ENCODE measurements at places on chromosomes 13 and 19.

DNA sequence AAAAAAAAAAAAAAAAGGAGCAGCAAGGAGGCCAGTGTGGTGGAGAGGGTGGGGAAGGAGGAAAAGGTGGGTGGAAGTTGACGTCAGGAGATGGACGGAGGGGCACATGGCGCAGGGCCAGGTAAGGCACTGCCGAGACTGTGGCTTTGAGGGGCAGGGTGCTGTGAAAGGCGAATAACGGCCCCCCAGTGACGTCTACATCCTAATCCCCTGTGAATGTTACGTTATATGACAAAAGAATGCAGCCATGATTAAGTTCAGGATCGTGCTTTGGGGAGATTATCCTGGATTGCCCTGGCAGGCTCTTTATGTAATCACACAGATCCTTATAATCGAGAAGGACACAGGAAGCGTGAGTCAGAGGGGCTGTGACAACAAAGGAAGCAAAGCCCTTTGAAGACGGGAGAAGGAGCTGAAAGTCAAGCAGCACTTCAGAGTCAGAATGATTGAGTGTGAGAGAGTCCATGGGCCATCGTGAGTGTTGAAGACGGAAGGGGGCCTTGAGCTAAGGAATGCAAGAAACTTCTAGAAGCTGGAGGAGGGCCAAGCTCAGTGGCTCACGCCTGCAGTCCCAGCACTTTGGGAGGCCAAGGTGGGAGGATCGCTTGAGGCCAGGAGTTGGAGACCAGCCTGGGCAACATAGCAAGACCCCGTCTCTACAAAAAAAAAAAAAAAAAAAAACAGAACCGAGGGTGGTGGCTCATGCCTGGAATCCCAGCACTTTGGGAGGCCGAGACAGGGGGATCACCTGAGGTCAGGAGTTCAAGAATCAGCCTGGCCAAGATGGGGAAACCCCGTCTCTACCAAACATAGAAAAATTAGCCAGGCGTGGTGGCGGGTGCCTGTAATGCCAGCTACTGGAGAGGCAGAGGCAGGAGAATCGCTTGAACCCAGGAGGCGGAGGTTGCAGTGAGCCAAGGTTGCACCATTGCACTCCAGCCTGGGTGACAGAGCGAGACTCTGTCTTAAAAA, 13.8 kb upstream of the CEACAM16 start:
- no peak for DNase-seq

DNA sequence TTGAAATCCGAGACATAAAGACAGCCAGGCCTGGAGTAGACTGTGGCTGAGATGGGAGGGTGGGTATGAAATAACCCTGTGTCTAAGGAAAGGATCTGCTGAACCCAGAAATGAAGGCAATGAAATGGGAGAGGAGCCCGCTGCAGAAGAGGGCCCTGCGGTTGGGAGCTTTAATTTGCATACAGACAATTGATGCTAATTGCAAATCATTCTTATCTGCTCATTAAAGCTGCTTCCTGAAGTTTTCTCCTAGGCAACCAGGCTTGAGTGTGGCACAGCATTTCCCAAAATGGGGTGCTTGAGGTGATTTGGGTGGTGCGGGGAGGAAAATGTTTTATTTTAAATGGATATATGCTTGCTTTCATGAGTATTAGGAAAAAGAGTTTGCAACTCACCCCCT, 55.4 kb downstream of the DPF1 start:
- DNase-seq = peak; percentile 37

DNA sequence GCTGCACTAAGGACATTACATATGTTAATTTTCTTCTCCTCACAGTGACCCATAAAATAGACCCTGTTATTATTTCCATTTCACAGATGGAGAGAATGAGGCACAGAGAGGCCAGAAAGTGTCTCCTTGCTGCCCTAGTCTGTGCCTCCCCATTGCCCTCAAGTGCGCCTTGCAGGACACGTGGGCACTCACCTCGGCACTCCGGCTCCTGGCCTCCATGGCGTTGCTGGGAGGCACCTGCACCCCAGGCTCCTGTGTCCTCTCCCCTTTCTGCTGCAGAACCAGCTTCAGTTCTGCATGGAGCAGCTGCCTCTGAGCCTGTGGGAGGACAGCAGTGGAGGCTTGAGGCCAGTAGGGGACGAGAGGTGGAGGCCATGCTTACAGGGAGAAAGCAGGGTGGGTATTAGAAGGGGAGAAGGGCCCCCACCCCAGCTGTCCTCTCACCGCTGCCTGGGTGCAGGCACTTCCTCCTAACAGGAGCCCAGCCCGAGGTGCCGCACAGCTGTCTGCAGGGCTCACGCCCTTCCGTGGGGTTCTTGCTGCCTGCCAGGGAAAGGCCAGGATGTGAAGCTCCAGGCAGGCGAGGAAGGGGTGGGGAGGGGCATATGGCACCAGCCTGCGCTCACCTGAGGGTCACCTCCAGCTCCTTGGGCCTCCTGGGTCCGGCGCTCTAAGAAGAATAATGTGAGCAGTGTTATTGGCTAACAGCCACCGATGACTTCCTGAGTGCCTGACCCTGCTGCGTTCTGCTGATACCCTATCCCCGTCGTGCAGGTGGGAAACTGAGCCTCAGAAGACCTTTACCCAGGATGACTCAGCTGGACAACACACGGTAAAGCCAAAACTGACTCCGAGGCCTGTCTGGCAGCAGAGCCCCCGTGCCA, 5.2 kb downstream of the PRX start:
- no peak for DNase-seq

- DNase-seq = no peak
These were observed 169.3 kb downstream of the COL4A1 start for GRCh38 chr13:110137680-110138009.

- no peak for DNase-seq
These were observed 770.3 kb upstream of the SLITRK5 start for GRCh38 chr13:86900906-86901305.

- no peak for DNase-seq
These were observed 43.5 kb downstream of the GGACT start for GRCh38 chr13:100544866-100545683.

GRCh38 chr13:41981951-41982715, 21.2 kb upstream of the VWA8 start:
- DNase-seq = no peak

DNA sequence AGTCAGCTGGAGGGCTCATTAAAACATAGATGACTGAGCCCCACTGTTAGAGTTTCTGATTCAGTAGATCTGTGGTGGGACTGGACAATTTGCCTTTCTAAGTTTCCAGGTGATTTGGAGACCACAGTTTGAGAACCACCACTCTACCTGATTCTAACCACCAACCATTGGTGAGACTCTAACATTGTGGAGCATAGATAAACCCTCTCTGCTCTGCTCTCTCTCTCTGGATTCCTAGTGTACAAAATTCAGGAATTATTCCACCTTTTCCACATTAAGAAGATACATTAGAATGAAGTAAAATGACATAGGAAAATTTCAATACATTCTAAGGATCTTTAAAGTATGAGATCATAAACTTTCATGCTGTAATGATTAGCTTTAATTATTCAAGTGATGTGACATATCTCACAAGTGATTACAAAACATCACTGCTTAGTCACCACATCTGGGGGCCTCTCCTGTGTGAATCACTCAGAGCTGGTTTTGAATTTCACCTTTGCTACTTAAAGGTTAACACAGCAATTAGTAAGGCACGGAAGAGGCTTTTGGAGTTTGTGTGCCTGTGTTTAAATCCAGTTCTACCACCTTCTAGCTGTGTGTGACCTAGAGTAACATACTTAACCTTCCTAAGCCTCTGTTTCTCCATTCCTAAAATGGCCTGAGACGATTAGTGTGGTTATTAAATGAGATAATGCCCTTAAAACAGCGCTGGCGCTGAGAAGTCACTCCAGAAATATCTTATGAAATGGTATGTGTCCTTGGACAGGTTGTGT, 78.5 kb upstream of the NBEA start:
- no peak for DNase-seq

DNA sequence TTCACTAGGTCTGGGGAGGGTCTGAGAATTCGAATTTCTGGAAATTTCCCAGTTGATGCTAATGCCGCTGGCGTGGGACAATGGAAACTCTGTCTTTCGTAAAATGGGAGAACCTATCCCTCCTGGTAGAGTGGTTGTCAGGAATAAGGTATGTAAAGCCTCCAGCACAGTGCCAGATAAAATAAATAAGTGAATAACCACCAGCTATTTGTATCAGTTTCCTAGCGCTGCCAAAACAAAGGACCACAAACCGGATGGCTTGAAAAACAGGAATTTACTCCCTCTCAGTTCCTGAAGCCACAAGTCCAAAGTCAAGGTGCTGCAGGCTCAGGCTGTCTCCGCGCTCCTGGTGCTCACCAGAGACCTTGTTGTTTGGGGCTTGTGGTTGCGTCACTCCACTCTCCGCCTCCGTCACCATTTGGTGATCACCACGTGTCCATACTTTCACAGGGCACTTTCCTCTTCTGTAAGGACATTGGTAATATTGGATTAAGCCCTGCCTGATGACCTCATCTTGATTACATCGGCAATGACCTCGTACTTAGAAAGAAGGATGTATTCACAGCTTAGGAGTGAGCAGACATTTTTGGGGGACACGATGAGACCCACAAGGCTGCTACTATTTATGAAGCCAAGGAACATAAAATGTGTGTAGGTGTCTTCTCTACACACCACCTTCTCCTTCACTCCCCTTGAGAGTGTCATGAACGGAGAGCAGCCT, 428.5 kb downstream of the IRS2 start:
- no peak for DNase-seq

GRCh38 chr19:58196901-58197616, 14.2 kb downstream of the ZNF274 start:
- DNase-seq = no peak

- DNase-seq = no peak
These were observed 53.6 kb downstream of the NWD1 start for GRCh38 chr19:16773259-16773658.

DNA sequence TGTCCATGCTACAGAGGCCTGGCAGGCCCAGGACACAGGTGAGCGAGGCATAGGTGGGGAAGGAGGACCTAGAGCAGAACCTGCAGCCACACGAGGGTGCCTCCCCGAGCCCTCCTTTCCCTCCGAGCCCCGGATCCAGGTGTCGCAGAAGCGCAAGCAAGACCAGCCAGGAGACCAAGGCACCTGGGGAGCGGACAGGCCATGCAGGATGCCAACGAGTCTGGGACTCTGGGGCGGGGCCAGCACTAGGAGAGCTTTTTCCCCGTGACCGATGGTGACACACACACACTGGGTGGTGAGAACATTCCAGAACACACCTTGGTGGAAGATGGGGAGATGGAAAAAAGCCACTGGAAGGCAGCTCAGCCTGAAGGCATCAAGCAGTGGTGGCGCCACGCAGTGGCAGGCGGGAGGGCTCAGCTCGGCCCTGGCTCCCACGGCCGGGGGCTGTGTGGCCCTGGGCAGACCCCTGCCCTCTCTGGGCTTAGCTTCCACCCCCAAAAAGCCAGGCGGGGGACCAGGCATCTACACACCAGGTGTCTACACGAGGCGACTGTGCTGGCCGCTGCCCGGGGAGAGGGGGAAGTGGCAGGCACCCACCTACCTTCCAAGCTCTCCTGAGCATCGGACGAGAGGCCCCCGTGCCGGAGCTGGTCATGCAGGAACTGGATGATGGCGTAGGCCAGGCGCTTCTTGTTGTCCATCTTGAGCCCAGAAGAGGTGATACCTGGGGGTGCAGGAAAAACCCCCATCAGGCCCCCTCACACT, 14.5 kb downstream of the SGTA start:
- DNase-seq = no peak

DNA sequence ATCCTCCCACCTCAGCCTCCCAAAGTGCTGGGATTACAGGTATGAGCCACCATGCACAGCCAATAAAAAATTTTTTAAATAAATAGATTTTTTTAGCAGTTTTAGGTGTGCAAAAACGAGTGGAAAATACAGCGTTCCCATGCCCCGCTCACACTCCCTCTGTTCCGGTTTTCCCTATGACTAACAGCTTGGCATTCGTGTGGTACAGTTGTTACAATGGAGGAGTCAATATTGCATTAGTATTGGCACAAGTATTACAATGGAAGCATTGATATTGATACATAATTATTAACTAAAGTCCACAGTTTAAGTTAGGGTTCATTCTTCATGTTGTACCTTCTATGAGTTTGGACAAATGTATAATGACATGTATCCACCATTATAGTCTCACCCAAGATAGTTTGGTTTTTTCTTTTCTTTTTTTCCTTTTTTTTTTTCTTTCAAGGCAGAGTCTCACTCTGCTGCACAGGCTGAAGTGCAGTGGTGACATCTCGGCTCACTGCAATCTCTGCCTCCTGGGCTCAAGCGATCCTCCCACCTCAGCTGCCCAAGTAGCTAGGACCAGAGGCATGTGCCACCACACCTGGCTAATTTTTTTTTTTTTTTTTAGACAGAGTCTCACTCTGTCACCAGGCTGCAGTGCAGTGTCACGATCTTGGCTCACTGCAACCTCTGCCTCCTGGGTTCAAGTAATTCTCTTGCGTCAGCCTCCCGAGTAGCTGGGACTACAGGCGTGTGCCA, 15.4 kb upstream of the RAB20 start:
- no peak for DNase-seq

DNA sequence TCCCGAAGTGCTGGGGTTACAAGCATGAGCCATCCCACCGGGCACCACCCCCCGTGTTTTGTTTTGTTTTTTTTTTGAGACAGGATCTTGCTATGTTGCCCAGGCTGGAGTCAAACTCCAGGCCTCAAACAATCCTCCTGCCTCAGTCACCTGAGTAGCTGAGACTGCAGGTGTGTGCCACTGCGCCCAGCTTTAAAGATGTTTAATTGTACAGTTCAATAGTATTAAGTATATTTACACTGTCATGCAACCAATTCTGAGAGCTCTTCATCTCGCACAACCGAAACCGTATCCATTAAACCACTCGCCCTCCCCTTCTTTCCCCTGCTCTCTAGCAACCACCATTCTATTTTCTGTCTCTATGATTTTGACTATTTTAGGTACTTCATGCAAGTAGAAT, 15.6 kb downstream of the NUCB1 start:
- no peak for DNase-seq

- DNase-seq = no peak
These were observed 422.5 kb upstream of the SGCG start for GRCh38 chr13:22758245-22758644.

- DNase-seq = peak; percentile 47
These were observed 28.4 kb downstream of the TMTC4 start for GRCh38 chr13:100646030-100646673.

- DNase-seq = no peak
These were observed 5.1 kb upstream of the NANOS2 start for GRCh38 chr19:45919678-45920077.

GRCh38 chr13:100530671-100531213, 57.8 kb downstream of the GGACT start:
- peak; percentile 36 for DNase-seq

GRCh38 chr13:44738463-44738862, 162.3 kb upstream of the TSC22D1 start:
- DNase-seq = no peak

GRCh38 chr19:13881692-13882418, 4.9 kb downstream of the NANOS3 start:
- no peak for DNase-seq

GRCh38 chr19:19031891-19032290, 1.4 kb downstream of the SUGP2 start:
- no peak for DNase-seq

DNA sequence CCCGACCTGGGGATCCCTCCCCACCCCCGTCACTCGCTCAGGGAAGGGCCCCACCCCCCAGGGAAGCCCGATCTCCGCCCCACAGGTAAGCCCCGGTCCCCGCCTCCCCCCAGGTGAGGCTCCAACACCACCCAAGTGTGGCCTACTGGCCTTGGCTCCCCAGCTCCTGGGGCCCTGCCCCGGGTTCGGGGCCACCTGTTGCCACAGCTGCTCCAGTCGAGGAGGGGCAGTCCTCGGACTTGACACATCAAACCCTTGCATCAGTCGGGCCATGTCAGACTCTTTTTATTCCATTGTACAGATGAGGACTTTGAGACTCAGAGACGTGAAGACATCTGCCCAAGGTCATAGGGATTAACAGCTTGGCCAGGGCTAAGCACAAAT, 512 bp downstream of the CC2D1A start:
- DNase-seq = no peak

- DNase-seq = no peak
These were observed 659.9 kb downstream of the UQCRFS1 start for GRCh38 chr19:28553005-28553404.

Data from nucleus accumbens (tissue), 56 donors.